ENCODE measurements at places on chromosomes 3 and 15.

DNA sequence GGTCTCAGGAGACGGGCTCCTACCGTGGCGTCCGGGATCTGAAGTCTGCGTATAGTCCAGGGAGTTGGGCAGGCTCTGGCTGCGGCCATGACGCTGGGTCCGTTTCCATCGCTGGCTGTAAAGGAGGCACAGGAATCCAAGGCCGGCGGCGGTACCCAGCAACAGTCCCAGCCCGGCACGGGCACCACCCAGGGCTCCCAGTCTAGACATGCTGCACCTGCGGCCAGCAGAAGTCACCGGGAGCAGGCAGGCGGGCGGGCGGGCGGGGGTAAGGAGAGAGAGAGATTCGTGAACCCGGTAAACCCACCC lies 526 bp downstream of the RMDN3 start:
- DNase-seq = no peak

DNA sequence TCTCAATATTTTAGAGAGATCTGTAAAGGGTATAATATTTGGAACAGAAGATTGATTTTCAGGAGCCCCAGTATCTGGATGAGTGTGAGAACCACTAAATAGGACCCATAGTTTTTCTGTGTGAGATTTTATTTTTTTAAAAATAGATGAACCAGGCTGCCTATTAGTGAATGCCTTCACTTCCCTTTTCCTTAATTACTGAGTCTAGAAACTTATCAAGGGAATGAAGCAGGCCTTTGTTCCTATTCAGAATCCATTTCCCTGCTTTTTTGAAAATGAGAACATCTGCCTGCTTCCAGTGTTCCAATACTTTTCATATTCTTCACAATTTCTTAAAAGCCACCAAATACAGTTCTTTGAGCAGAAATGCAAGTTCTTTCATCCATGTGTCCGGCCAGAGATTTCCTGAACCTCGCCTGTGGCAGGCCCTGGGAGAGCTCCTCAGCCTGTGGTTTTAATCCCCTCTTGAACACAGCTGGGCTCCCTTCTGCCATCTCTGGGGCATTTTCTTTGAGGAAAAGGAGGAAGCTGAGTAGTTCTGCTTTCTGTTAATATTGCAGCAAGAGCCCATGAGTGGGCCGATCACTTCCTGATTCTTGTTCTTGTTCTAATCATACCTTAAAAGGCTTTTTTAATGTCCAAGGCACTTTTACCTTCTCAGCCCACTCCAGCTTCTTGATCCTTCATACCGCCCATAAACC lies 4.7 kb downstream of the EHD4 start:
- peak; percentile 40 for DNase-seq

DNA sequence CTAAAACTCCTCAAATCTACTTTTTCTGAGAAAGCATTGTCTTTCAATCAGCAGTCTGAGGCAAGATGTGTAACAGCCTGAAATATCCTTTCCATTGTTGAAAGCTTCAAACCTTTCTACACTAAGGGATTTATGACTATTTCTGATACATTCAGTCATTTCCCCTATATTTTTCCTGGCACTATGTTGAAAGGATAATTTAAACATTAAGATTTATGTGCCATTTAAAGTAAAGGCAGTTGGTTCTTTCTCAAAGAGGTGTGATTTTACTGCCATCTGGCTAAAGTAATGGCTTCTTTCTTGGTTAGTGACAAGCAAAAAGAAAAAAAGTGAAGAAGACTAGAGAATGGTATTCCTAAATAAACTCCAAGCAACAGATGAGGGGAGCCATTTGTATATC lies 249.6 kb upstream of the COL8A1 start:
- DNase-seq = no peak

DNA sequence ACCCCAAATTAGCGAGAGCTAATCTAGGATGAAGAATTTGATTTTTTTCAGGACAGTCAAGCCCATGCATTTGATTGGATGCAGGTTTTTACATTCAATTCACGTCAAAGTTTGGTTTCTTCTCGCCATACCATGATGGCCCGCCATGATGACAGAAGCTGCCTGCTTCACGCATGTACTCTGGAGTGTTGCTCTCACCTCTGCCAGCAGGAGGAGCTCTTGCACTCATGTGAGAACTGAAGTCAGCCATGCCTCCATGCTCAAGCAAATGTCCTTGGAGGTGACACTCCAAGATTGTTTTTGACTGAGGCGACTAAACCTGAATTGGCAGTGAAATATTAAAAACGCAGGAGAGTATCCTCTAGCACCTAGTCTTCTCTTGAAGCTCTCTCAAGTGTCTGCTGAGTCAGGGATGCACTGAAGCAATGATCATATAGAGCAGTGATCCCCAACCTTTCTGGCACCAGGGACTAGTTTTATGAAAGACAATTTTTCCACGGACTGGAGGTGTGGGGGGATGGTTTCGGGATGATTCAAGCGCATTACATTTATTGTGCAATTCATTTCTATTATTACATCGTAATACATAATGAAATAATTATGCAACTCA lies 120.9 kb downstream of the SAMMSON start:
- DNase-seq = peak; percentile 38

- no peak for DNase-seq
Measured at GRCh38 chr3:4982773-4983738, 3.8 kb downstream of the BHLHE40 start.

GRCh38 chr3:150503402-150504099 lies 42.7 kb downstream of the SERP1 start:
- no peak for DNase-seq

DNA sequence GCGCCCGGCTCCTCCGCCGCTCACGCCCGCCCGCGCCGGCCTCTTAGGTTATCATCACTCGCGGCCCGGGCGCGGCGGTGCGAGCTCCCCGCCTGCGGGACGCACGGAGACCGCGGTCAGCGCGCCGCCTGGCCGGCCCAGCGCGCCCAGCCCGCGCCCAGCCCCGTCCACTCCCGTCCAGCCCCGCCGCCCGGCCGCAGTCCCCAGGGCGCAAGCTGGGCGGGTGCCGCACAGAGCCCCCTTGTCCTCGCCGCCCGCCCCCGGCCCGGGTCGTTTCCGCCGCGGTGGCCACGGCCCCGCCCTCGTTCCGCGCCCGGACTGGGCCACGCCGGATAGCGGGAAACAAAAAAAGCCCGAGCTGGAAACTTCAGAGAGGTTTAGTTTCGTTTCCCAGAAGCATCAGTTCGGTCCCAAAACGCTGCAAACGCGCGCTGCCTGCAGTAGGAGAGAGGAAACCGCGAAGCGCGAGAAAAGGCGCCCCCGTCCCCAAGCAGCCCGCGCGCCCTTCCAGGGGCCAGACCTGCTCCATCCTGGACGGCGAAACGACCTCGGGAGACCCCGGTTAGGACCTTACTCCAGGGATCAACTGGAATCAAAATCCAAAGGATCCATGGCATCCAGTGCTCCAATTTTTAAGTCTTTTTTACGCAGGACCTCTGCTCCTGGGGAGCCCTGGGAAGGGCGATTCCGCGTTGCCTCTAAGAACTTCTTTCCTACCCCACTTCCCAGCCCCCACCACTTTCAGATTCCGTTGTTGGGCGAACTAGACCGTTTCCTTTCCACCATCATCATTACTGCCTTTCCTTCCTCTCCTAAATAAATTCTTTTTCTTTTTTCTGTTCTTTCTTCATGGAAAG lies at the start of gene ATP10A:
TSS of gene ATP10A (minus strand) at position 217 of the 857 bp plus-strand sequence. CDS start 231 bp downstream, outside the sequence.
- no peak for DNase-seq

DNA sequence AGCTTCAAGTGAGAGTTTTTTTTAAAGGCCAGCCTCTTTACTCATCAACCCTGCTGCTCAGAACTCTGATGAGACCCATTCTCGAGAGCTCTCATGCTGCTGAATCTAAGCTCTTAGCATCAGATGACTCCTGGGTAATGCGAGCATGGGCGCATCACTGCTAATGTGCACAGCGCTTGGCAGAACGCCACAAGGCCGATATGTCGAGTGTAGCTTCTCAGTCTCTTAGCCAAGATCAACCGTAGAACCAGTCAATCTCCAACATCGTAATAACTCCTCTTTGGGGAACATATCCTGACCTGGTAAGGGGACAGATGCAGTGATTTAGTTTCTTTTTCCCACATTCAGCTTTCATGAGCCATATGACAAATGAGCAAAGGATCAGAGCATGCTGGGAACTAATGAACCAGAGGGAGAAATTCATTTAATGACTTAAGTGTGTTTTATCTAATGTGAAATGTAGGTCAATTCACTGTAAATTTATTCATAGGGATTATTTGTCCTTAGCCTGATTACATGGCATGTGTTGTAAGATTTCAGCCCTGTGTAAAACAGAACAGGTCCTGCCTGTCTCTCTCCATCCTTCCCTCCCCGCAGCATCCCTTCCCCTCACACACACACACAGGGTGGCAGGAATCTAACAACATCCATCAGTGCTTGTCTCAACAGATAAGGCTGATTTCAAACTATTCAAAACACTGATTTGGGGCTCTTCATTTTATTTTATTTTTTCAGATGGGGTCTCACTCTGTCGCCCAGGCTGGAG lies 195.4 kb upstream of the C2CD4B start:
- DNase-seq = no peak

DNA sequence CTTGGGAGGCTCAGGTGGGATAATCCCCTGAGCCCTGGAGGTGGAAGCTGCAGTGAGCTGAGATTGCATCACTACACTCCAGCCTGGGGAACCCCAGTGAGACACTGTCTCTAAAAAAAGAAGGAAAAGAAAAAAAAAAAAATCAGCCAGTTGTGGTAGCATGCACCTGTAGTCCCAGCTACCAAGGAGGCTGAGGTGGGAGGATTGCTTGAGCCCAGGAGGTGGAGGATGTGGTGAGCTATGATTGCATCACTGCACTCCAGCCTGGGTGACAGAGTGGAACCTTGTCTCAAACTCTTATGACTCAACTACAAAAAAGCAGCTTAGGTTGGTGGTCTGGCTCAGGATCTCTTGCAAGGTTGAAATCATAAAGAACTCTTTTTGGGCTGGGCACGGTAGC lies 19.3 kb upstream of the GPX1 start:
- DNase-seq = no peak
